Stimulated activated CD4-positive, alpha-beta T cell treated with anti-CD3 and anti-CD28 coated beads, Interleukin-1b, Interleukin-23, amount 100 ng/mL, for 48 hours (primary cell): ENCODE measurements at places on chromosomes 1 and 21.

- no peak for DNase-seq
Measured at GRCh38 chr1:119011706-119012105, 23.6 kb upstream of the TBX15 start.

DNA sequence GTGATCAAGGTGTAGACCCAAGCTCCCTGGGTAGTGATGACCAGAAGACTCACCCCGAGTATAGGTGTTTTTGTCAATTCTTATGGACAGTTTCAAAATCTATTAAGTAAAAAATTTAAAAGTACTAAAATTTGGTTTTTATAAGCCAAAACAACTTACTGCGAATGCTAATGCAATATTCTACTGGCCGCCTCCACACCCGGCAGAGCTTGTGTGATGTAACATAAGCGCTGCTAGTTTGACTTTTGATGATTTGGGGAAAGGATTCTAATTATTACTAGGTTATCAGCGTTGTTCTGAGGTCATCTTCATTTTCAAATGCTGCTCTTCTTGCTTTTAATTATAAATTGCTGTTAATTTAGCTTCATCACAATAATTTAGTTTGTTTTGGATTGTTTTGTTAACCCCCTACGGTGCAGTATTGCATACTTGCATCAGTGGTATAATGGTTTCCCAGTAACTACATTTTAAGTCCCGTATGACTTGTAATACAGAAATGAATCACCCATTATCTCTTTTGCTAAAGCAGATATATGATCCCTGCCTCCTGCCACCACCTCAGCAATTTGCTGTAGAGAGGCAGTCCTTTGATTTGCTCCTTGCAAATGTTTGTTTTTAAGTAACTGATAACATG, 178.0 kb downstream of the SDCCAG8 start:
- no peak for DNase-seq

DNA sequence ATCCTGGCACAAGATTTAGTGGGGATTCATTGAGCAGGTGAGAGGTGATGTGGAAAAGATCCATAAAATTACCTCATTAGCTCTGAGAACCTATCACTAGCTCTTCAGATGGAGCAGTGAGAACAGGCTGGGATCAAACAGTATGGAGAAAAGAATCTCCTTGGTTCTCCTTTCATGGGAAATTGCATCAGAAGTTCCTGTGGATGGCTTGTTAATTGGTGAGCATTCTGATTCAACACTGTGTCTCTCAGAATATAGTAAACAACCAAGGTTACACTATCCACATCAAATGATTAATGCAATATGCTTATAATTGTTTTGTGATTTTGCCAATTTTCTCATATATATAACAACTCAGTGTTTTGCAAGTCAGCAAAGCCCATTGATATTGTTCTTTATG, 8.3 kb upstream of the CD55 start:
- DNase-seq, result no peak

DNA sequence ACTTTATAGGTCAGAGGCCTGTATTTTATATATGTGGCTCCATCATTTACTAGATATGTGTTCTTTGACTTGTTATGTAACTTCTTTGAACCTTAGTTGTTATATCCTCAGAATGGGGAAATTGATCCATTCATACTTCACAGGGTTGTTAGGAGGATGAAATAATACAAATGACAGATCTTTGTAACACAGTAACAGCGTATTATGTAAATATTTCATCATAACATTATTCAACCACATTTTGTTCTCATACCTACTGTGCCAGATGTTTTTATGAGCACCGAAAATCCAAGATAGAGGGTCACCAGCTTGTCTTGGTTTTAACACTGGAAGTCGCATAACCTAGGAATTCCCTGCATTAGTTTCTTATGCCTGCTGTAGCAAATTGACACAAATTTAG, 3.3 kb downstream of the SUCO start:
- DNase-seq, result no peak

DNA sequence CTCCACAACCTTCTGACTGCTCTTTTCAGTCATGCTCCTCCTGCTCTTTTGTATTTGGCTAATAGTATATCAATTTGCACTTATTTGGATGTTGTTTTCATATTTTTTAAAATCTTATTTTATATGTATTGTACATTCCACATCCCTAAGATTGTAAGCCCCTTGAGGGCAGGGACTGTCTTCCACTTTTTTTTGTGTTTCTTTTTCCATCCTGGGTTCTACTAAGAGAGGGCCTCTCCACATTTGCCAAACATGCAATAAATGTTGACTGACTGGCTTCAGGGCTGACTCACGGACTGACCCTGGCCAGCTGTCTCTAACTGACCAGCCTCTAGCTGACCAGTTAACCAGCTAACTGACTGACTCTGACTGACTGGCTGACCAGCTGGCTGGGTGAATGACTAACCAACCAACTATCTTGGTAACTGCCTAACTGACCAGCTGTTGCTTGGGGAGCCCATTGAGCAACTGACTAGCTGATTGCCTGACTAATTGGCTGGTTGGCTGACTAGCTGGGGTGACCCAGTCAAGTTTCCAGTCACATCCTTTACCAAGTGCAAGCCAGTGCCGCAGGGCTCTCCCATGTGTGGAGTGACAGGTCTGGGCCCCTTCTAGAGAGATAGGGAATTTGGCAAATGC, 16.1 kb downstream of the CSF1 start:
- DNase-seq, result no peak

- DNase-seq, result no peak
Measured at GRCh38 chr1:210736713-210737112, 397.2 kb downstream of the KCNH1 start.

- no peak for DNase-seq
Measured at GRCh38 chr1:20371411-20371810, 80.7 kb downstream of the VWA5B1 start.

DNA sequence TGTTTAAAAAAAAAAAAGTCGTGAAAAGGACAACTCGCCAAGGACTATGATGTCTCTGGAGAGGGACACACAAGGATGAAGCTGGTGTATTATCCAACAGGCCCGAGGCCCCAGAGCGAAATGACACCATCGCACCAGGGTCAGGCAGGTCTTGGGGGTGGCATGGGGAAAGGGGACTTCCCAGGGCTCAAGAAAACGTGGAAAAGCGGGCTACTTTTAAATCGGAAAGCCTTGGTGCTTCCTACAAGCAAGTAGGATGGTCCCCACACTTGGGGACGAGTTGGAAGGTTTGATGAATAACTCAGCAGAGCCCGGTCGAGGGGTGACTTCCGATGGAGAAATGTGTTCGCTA, 505 bp upstream of the GNPAT start:
- DNase-seq, result no peak

GRCh38 chr1:110216844-110217444, 6.8 kb downstream of the KCNC4 start:
- peak; percentile 39 for DNase-seq

GRCh38 chr1:151593730-151594129, 18.1 kb upstream of the SNX27 start:
- no peak for DNase-seq

- DNase-seq, result no peak
Measured at GRCh38 chr1:10914056-10914455, 98.4 kb upstream of the TARDBP start.

DNA sequence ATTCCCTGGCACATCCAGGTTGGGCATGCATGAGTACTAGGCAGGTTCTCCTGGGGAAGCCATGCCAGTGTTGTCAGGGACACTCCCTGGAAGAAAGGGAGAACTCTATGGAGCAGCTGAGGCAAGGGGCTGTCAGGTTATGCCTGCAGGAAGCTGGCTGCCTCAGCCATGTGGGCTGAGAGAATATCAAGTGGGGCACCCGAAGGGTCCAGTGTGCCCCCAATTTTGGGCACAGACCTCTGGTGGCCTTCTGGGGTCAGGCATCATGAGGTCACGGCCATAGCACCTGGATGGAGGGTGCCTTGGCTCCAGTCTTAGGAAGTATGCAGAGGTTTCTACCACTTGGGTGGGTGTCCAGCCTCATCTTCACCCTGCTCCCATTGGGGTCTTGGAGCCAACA, 2.6 kb downstream of the CSF3R start:
- no peak for DNase-seq

DNA sequence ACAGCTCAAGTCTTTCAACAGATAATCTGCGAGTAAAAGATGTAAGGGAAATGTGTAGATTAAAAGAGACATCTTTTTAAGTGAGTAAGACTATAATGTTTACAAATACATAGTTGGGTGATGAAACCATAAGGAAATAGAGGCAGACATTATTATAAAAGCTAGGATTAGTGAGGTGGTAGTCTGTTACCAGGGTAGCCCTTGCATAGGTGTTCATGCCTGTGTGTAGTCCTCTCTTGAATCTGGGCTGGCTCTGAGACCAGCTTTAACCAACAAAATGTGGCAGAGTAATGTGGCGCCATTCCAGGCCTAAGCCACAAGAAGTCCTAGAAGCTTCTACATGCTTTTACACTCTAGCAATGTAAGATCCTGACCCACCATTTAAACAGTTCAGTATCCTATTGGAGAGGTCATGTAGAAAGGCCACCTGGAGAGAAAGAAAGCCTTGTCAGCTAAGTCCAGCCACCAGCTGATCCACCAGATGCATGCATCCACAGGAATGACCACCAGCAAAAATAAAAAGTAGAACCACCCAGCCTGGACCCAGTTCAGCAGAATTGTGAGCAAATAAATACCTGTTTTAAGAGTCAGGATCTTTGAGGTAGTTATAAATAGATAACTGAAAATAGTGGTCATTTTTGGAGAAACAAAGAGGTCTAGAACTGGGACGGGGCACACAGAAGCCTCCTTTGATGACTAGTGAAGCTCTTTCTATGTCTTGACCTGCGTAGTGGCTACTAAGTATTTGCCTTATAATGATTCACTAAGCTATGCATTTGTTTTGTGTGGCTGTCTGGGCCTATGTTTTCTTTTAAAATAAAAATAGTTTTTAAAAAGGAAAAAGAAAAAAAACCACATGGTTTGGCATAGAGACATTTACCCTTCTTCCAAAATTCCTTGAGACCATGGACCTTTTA, 8.1 kb downstream of the NIBAN1 start:
- DNase-seq, result no peak

DNA sequence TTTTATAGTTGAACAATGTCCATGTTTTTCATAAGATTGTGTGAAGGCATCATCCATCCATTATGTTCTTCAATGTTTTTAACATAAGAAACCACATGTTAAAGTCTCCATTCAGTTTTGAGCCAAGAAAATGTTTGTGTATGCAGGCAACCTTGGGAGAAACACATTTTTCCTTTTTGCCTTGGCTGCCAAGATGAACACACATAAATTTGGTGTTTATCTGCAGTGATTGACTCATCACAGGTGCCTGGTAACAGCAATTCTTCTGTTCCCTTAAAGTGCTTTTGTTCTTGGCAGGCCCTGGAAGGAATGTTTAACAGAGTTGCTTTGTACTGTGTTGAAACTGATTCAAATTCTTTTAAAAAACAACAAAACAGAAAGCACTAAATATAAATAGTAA, 709.9 kb upstream of the ADGRL4 start:
- DNase-seq, result no peak

GRCh38 chr1:200415789-200416593, 6.2 kb upstream of the ZNF281 start:
- no peak for DNase-seq

GRCh38 chr1:110674337-110675059, at the start of gene KCNA3:
TSS of gene KCNA3 (minus strand) at chr1:110674940. CDS start at chr1:110674809, 131 bp downstream.
- DNase-seq, result peak; percentile 57

DNA sequence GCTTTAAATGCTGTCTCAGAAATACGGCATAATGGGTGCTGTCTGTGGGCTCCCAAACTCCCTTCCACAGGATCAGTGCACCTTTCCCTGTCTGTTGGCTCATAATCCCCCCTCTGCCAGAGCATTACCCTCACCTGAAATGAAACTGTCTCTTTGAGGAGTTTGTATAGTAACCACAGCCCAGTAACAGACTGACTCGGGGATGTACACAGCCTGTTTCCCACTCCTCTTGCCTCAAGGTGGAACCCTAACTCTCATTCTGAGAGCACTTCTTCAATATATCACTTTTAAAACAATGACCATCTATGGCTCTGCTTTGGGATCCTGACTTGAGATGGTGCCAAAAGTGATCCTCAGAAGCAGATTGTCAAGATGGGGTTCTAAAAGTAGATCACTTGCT, 332.5 kb downstream of the AMY1C start:
- no peak for DNase-seq

- DNase-seq, result no peak
Measured at GRCh38 chr1:33719771-33720670, 143.9 kb upstream of the HMGB4 start.

DNA sequence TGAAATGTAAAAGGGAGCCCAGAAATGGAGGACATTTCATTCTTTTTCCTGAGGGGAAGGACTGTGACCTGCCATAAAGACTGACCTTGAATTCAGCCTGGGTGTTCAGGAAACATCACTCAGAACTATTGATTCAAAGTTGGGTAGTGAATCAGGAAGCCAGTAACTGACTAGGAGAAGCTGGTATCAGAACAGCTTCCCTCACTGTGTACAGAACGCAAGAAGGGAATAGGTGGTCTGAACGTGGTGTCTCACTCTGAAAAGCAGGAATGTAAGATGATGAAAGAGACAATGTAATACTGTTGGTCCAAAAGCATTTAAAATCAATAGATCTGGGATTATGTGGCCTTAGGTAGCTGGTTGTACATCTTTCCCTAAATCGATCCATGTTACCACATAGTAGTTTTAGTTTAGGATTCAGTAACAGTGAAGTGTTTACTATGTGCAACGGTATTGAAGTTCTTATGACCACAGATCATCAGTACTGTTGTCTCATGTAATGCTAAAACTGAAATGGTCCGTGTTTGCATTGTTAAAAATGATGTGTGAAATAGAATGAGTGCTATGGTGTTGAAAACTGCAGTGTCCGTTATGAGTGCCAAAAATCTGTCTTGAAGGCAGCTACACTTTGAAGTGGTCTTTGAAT, 2.9 kb downstream of the RGS2 start:
- DNase-seq, result no peak

- no peak for DNase-seq
Measured at GRCh38 chr1:203331224-203331623, 19.7 kb downstream of the FMOD start.

DNA sequence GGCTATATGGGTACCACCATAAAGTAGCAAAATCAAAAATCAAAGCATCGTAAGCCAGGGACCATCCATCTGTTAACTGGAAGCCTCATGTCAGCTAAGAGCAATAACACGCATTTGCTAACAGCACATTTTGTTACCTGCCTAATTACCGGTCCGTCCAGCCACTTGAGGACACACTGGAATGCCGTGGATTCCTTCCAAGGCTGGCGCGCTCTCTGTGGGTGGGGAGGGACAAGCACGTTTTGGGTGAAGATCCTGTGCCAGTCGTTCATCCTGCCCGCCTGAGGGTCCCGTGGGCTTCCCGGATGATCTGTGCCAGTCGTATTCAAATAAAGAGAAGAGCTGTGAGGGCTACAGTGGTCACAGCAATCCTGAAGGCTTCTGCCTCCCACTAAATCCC, 6.2 kb downstream of the NPHP4 start:
- DNase-seq, result no peak

DNA sequence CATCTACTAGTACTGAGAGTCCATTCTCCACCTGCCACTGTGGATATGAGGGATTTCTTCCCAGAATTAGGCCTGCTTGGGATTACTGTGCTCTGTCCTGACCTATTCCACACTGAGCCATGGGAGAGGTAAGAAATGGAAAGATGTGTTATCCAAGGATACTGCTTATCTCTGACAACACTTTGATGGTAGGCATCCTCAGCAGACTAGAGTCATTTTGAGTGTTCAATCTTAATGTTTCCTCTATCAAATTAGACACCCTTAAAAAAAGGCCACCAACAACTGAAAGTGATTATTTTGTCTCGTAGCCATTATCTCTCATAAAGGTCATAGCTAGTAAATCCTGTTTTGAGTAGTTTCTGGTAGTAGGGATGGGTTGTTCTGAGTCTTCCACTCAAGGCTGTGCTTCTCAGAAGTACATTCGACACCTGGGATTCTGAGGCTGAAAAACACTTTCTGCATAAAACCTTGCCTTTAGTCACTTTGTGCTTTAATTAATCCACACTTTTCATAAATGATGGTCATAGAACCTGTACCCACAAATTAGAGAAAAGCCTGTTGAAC, 8.8 kb downstream of the ATPAF1 start:
- no peak for DNase-seq
